NCI-H446 treated with DMSO at 0.1 percent for 48 hours (cell line): ENCODE measurements at places on chromosomes 5 and 9.

DNA sequence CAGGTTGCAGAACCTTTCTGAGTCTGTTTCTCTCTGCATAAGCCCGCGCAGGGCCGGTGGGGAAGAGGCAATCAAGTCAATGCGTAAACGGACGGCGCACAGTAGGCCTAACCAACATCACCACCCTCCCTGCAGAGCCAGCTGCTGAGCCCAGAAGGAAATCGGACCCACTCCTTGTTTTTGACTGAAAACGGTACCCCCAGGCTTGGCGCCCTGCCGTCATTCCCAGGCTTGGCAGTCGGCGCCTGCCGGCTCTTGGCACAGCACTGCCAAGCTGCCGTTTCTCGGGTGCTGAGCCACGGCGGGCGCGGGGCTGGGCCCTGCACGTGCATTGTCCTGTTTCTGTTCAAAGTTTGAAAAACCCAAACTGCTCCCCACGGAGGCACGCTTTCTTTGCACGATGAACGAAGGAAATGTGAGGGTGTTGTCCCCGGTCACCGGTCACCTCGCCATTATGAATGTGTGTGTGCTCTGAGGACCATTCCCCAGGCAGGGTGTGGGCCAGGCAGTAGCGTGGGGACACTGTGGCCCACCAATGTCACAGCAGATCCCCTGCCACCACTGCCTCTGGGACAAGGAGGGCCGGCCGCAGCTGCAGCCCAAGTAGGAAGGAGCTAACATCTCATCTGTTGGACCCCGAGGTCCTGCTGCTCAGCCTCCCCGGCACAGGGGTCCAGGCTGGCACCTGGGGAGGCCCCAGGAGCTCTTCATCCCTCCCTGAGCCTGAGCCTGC lies 20.1 kb downstream of the FIBCD1 start:
- peak; percentile 38 for DNase-seq

- DNase-seq: no peak
Measured at GRCh38 chr9:107927276-107927675, 437.7 kb upstream of the KLF4 start.

DNA sequence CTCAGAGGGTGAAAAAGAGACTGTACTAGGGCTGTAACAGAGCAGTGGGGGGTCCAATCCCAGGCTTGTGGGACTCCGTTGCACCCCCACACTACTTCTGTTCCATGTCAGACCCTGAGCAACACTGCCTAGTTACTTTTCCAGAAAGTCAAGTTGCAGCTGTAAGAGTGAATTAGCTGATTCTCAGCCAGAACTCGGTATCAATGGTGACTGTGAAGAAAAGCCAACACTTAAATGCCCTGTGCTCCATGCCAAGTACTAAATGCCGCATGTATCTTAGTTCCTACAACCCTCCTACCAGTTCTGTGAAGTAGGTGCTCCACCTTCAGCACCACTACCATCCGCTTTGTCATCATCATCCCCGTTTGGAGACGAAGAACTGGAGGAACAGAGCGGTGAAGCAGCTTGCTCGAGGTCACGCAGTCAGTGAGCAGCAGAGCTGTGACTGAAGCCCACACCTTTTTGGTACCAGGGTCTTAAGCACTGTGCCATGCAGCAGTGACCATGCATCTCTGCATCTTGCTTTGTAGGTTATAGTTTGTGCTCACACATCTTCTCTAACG lies 64.3 kb downstream of the NSG2 start:
- no peak for DNase-seq

DNA sequence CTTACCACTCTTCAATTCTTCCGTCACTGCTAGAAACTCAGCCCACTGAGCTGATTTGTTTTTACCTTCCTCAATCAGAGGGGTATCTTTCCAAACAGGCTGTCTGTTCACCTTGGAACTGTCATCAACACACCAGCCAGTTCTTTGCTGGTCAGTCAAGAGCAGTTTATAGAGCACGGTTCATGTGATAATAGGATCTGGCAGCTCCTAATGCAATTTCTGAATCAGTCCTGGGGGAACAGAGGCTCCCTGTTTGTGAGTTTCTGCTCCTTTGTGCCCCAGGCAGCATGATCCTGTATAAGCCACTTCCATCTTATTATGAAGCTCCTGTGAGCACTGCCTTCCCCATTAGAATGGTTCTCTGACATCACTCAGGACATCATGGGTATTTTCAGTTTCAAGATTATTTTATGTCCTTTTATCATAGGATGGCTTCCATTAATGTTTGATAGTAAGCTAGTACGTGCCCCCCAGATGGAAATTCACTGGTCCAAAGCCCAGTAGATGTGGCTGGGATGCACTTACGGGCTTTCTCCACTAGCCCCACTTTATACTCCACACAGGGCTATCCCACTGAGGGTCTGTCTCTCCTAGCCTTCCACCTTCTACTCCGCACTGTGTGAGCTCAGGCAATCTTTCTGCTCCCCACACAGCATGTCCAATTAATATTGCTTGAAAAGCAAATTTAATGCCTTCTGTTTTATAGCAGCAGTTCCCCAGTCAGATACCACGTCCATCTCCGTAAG lies 85.5 kb upstream of the SPIN1 start:
- no peak for DNase-seq

DNA sequence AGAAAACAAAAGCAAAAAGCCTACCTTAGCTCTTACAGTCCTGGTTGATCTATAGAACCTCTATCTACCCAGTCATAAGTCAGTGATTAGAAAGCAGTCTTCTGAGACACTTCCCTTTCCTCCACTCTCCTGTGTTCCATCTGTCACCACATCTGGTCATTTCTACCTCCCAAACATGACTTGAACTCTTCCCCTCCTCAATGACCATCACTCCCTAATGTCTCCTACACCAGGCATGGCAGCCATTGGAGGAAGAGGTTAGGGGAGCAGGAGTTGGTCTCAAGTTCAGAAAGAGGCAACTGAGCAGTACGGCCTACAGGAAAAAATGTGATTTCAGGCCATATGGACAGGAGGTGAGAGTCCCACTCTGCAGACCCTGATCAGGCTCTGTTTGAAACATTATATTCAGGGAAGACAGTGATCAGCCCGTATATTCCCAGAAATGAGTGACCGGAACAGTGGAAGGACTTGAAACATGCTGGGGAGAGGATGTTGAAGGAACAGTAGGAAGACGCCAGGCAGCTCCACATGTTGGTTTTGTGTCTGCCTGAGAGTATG lies 12.0 kb downstream of the ABLIM3 start:
- DNase-seq: no peak

- no peak for DNase-seq
Measured at GRCh38 chr9:137358126-137358525, 56.1 kb upstream of the NRARP start.

GRCh38 chr9:34647651-34648050 lies 1.2 kb downstream of the GALT start:
- DNase-seq: no peak

DNA sequence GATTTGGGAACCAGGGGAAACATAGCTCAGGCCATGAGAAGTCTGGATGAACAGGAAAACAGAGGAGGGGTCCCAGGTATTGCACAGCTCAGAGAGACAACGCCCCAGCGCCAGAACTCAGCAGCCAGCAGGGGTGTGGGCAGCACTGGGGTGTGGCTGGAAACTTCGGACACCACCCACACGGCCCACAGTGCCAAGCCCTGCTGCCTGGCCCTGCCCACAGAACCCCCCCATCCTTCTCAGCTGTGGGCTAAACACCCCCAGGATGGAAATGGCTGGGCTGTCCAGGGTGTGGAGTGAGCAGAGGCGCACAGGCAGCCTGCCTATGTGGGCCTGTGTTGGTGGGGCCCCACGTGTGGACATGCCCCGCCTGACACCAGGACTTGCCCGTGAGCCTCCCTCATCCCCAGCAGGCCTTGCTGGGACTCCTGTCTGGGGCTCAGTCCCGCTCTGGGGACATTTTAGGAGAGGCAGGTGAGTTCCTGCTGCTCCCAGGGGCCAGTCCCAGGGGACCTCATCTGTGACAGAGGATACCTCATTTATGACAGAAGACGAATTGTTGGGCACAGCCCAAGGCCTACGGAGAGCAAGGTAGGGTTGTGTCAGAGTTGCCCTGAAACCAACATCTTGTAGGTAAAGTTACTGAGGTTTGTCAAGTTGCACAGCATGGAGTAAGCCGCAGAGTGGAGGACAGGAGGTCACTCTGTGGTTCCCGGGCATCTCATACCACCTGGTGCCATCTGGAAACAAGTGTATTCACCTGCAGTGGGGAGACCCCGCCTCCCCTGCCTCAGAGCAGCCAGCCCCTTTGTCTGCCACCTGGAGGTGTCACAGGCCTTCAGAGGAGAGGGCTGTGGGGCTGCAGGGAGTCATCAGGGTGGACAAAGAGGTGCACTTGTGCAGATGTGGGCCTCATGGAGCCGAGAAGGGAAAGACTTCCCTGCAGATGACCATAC lies 183.2 kb downstream of the AUH start:
- no peak for DNase-seq

DNA sequence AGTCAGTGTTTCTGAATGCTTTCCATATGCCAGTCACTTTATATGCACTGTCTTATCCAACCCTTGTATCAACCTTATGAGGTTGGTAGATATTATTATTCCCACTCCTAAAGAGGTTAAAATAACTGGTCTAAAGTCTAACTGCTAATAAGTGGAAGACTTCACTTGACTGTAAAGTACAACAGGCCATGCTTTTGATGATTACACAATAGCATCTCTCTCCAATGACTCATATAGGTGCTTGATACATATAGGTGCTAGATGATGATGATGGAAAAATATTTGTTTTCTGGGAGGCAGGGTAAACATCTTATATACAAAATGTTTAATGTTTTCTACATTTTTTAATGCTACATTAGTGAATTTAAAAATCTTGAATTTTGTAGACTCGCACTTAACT lies 75.9 kb upstream of the NR3C1 start:
- no peak for DNase-seq

DNA sequence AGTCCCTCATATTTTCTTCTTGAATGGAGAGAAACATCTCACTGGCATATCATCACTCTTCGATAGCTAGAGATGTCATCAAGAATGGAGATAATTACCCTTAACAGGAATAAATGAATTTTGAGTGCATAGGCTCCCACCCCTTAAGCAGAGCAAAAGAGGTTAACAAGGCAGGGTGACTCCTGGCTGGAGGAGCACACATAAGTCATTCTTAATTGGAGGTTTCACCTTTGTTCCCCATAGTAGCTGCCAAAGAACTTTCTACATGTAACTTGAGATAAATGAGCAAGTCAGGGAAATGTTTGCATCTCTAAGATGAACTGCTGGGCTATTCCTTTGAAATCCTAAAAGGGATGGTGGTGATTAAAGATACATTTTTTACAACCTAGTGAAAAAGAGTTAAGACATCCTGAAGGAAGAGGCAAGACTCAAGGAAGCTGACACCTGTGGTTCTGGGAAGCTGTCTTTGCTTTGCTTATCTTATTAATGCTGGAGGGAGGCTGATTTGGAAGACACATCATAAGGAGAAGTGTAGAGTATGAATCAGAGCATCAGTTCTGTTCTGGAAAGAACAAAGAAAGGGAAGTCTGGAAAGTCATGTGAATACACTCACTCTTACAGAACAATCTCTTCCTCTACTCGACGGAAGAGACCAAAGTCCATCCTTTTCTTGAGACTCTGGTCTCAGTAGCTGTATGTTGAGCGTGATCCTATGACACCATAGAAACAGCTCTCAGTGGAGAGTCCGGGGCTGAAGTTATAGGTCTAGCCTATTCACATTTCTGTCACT lies 326.3 kb downstream of the OSTF1 start:
- no peak for DNase-seq

GRCh38 chr5:113186061-113186460 lies 209.5 kb downstream of the DCP2 start:
- no peak for DNase-seq

DNA sequence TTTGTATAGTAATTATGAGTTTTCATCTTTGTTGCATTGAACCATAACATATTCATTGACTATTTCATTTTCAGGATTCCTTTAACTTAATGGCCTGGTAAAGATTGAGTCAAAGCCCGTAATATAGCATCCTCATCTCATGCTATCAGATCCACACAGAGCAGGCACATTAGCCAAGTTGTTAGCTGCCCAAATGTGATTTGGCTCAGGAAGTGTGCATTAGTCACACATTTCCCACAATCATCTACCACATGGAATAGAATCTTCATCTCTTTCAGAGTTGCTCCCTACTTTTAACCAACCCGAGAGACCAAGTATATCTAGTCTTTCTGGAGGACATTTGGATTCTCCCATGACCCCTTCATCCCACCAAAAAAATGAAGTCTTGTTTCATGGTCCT lies 481.0 kb upstream of the PTGER4 start:
- DNase-seq: no peak

GRCh38 chr9:130707225-130707976 lies 13.8 kb downstream of the EXOSC2 start:
- no peak for DNase-seq

DNA sequence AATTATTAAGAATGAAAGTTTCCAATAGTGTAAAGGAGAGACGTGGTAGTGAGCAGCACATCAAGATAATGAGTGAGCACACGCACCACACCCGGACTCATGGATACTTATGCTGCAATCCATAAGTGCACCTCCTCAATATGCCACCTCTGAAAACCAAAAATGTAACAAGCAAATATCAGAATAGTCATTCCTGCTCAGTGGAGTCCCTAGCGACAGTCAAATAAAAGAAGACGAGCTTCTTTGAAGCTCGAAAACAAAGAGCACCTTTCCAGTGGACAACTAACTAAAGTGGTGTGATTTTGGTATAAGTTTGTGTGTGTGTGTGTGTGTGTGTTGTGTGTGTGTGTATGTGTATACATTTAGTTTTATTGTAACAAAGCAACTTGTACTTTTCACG lies 241.3 kb downstream of the DEPDC1B start:
- DNase-seq: no peak

- DNase-seq: no peak
Measured at GRCh38 chr5:145838276-145838675, 3.1 kb upstream of the PRELID2 start.

- no peak for DNase-seq
Measured at GRCh38 chr5:88118179-88118578, 150.5 kb downstream of the TMEM161B start.

DNA sequence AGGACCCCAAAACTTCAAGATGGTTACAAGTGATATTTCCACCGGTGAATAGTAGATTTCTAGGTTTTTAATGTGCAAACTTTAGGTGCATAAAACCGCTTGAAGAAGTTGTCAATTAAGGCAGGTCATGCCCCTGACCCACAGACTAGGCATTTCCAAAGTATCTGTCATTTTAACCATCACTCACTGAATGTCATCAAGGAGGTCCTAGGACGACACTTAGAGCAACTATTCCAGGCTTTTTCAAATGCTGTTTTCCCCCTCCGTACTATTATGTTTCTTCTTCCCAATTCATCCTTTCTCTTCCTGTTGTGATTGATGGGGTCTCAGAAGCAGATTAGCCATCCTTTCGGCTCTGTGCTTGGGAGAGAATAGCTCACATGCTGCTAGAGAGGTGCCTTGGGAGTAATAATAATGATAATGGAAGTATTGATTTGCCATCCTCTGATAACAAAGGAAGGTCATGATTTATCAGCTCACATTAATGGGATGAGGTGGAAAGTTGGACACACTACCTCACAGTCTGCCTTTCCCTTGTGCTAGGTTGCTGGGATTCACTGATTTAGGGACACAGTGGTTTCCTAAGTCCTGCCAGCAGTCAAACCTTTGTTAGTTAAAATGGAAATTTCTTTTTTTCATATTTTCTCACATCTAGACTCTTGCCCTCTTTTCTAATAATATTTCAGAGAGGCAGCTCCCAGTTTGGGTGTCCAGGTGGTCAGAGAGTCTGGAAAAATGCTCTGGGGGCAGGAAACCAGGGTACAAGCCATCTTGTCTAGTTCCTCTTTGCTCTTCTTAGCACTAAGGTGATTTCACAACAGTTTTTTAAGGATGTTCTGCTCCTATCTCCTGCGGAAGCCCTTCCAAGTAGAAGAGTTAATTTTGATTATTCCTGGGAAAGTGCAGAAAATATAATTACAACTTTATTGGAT lies 67.0 kb downstream of the PTTG1 start:
- no peak for DNase-seq

- DNase-seq: no peak
Measured at GRCh38 chr9:83012168-83012921, 50.6 kb downstream of the RASEF start.
